IMR-90 (cell line): ENCODE measurements at places on chromosomes 7 and 10. TPM values are rescaled to one million over a fixed set of nuclear protein-coding genes. Genes with fewer than 3 reads are reported as not detected.

The LGI1 gene
- not detected in 2 replicates for total RNA-seq

The FOXI2 gene
- not detected in 2 replicates for total RNA-seq

The HOXA11 gene
- total RNA-seq, result not detected in 2 replicates

The DNA2 gene
- total RNA-seq, result 5.6 and 10.0 TPM in 2 replicates

The RSPH10B2 gene
- not detected in 2 replicates for total RNA-seq

The HOXA1 gene
- total RNA-seq, result 0.54 and 0.83 TPM in 2 replicates

The PRTFDC1 gene
- 17.9 and 24.2 TPM in 2 replicates for total RNA-seq

GRCh38 chr7:123750389-123751230 is 1.8 kb upstream of the WASL start:
- no peak for DNase-seq

DNA sequence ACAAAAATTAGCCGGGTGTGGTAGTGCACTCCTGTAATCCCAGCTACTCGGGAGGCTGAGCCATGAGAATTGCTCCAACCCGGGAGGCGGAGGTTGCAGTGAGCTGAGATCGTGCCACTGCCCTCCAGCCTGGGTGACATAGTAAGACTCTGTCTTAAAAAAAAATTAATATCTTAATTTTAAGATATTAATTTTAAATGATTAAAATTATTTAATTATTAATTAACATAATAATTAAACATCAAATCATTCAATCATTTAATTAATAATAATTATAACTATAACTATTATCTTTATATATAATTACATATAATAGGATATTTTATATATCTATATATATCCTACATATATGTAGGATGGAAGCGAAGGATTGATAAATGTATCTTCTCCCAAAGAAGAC is 1.8 kb upstream of the HK1 start:
- no peak for DNase-seq

- DNase-seq, result no peak
Observed at GRCh38 chr10:114849674-114850073, 28.1 kb downstream of the FHIP2A start.

GRCh38 chr7:102874166-102874829 is 38.5 kb upstream of the LRRC17 start:
- DNase-seq, result peak; percentile 94

DNA sequence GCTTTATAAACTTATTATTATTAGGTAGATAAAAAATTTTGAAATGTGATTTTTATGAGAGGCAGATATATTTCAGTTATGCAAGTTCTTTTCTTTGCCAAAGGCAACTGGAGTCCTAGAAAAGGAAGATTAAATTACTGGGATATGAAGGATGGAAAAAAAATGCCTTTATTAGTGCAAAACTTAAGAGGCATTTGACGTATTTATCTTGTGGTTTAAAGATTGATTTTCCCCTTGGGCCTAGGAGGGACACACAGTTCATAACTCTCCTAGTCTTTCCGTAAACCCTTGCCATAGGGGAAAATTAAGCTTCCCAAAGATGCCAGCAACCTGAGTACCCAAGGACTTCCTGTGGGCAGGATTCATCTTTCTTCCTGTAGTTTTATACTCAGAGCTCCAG is 3.1 kb upstream of the STEAP4 start:
- no peak for DNase-seq

- no peak for DNase-seq
Observed at GRCh38 chr7:31028417-31028992, 23.6 kb upstream of the ADCYAP1R1 start.

DNA sequence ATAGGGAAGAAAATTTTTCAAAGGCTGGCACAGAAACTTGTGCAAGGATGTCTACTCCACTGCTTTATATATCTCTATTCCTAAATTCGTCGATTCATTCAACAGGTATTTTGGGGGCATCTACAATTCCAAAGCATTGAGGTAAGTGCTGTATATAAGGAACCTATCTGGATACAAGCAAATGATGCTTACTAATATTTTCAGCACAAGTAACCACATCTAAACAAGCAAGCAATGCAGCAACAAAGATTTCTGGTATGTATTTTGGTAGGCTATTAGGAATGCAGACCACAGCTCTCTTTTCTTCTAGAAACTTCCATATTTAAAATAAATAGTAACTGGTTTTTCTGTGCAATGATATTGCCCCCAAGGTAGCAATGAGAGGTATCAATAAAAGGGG is 183.9 kb downstream of the SGMS1 start:
- peak; percentile 42 for DNase-seq

DNA sequence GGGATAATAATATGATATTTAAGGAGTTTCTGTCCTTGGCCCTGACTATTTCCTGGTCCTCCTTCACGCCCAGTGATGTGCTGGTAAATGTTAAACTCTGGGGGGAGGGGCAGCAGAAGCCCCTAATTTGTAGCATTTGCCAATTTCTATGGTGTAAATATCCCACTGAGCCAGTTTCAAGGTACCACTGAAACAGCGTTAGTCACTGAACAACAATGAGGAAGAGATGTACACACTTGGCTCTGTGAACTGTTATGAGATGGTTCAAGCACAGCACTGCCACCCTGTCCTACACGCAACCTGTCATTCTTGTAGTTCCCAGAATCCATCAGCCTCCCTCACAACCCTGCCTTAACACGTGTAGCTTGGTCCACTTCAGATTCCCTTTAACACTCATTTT is 39.8 kb downstream of the MET start:
- DNase-seq, result no peak

GRCh38 chr10:87064651-87065050 is 30.0 kb downstream of the GLUD1 start:
- no peak for DNase-seq

- DNase-seq, result no peak
Observed at GRCh38 chr10:35462491-35462934, 126.2 kb downstream of the CCNY start.

DNA sequence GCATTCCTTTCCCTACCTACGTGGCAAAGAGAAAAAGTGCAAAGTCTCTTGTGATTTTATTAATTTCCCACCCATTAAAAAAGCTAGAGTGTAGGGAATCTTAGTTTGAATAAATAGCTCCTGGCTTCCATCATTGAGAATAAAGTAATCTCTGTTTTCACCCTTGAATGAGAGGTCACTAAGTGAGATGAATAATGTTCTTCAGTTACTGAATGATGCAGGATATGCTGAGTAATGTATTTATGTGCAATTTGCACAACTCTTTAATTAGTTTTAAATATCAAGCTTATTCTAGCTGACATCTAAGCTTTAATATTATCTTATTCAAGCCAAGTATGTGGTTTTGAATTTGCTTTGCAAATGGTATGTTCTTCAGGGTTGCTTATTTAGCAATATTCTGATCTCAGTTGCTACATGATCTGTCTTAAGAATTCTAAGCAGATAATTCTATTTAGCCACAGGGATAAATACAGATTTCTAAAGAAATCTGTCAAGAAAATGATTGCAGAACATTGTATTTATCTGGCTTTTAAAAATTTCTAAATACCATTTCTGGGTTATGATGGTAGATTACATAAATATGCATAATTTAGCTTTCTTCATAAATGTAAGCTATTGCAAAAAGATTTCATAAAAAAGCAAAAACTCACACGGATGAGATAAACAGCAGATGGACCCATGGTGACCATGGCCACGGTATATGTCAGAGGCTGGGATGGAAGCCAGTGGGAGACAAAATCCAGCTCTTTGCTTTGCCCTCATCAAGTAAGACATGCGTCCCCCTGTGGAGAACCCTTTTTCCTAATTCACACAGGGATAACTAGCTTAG is 141.0 kb downstream of the MACC1 start:
- no peak for DNase-seq

DNA sequence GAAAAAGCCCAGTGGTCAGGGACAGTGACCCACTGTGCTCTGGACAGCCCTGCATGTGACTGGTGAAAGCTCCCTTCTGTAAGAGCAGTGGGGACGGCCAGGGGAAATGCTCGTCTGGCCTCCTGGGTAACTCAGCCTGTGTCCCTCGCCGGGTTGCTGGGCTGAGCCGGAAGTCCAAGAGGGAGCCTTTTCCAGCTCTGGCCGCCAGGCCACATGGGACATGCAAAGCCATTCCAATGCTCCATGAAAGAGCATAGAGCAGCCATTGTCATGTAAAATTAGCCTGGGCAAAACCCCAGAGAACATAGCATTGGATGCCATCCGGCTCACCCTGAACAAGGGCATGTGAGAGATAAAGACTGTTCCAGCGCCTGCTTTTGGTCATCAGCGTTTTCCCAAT is 64.9 kb upstream of the ADRB1 start:
- no peak for DNase-seq
